ENCODE measurements at places on chromosomes 5 and 9.

DNA sequence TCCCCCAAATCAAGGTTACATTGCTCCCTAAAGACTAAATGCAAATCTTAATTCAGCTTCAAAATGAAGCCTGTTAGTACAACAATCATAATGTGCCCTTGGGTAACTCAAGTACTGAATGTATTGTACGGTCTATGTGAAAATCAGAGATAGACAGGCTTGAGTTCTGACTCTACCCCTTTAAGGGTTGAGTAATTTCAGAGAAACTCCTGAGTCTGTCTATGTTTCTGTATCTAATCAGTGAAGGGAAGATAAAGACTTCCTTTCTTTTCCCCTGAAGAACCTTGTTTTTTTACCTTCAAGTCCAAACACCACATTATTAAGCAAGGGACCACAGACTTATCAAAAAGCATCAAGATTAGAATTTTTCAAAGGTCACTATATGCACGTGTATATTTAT lies 108.2 kb downstream of the MPDZ start:
- peak; percentile 27 for DNase-seq

- peak; percentile 96 for DNase-seq
Observed at GRCh38 chr5:176400382-176401156, 12.0 kb downstream of the HIGD2A start.

GRCh38 chr5:34859253-34859652 lies 20.3 kb downstream of the TTC23L start:
- DNase-seq = no peak

- no peak for DNase-seq
Observed at GRCh38 chr5:52660621-52661020, 127.1 kb upstream of the ITGA1 start.

- DNase-seq = no peak
Observed at GRCh38 chr9:91951944-91952520, 2.0 kb upstream of the ROR2 start.

GRCh38 chr9:21477466-21477865 lies 4.6 kb downstream of the IFNE start:
- no peak for DNase-seq
